ENCODE measurements at places on chromosomes 7 and 10. TPM values are rescaled to one million over a fixed set of nuclear protein-coding genes. Genes with fewer than 3 reads are reported as not detected.

The PRKAR2B gene
- 0.05 TPM for polyA plus RNA-seq

The HTRA1 gene
- polyA plus RNA-seq, result not detected

The MSMB gene
- not detected for polyA plus RNA-seq

The TMEM26 gene
- polyA plus RNA-seq, result not detected

The SHH gene
- not detected for polyA plus RNA-seq

The PCLO gene
- polyA plus RNA-seq, result not detected

The NOS3 gene
- polyA plus RNA-seq, result 8.8 TPM

The OGDHL gene
- polyA plus RNA-seq, result not detected

The CPXM2 gene
- polyA plus RNA-seq, result not detected

All from CD4-positive, CD25-positive, alpha-beta regulatory T cell (primary cell).